Type B pancreatic cell (in vitro differentiated cells): ENCODE measurements at places on chromosomes 2 and 18.

GRCh38 chr2:61416871-61417645 lies 53.8 kb downstream of the USP34 start:
- H3K27me3 ChIP-seq: no peaks in the 10 kb centered on the region
- DNase-seq: no peak
- H3K4me1 ChIP-seq: peaks cover 15% of the 10 kb centered on the region
- no peak overlapping the region for H3K27ac ChIP-seq
- H3K4me3 ChIP-seq: no peak overlapping the region

GRCh38 chr18:77815666-77816338 lies 566.2 kb downstream of the GALR1 start:
- H3K4me1 ChIP-seq: no peaks in the 10 kb centered on the region
- H3K4me3 ChIP-seq: no peak overlapping the region
- DNase-seq: no peak
- no peak overlapping the region for H3K27ac ChIP-seq

DNA sequence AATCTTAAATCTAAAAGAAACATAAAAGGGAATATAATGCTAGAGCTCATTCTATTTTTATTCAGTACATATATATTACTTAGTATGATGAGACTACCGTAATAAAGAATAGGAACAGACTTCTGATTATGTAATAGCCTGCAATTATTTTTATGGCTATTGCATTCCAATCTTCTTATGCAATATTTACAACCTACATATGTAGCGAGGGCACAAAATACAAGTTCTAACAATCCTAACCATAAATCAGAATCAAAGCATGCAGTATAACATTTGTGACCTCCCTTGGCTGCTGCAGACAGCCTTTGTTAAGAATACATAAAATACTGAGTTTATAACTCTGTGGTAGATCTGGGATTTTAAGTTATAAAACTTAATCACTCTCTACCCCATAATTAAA lies 177.6 kb downstream of the BABAM2 start:
- no peak overlapping the region for H3K27ac ChIP-seq
- H3K36me3 ChIP-seq: no peaks in the 10 kb centered on the region
- DNase-seq: no peak
- no peaks in the 10 kb centered on the region for H3K27me3 ChIP-seq

- H3K36me3 ChIP-seq: no peaks in the 10 kb centered on the region
- no peak overlapping the region for H3K4me3 ChIP-seq
- DNase-seq: no peak
- H3K27ac ChIP-seq: no peak overlapping the region
- H3K4me1 ChIP-seq: peaks cover 3% of the 10 kb centered on the region
- H3K27me3 ChIP-seq: no peaks in the 10 kb centered on the region
Measured at GRCh38 chr2:33526921-33527320, 50.5 kb downstream of the RASGRP3 start.

GRCh38 chr2:215612786-215613185 lies 176.9 kb upstream of the FN1 start:
- DNase-seq: no peak
- H3K27me3 ChIP-seq: no peaks in the 10 kb centered on the region
- no peak overlapping the region for H3K27ac ChIP-seq
- H3K36me3 ChIP-seq: no peaks in the 10 kb centered on the region

DNA sequence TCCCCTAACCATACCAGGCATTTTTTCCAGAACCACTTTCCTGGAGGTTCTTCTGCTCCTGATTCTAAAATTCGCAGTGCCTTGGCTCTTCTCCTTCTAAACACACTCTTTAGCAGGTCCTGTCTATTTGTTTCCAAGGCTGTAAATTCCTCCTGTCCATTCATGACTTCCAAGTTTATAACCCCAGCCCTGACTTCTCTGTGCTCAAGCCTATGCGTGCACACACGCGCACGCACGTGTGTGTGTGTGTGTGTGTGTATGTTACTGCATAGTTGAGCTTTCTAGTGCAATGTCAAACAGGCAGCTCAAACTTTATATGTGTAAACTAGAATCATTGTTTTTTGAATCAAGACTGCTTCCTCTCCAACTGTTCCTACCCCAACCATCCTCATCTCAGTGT lies 337.7 kb downstream of the LRRTM1 start:
- H3K4me1 ChIP-seq: no peaks in the 10 kb centered on the region
- no peak overlapping the region for H3K27ac ChIP-seq
- H3K36me3 ChIP-seq: no peaks in the 10 kb centered on the region
- DNase-seq: no peak
